Renal cortical epithelial cell (primary cell): ENCODE measurements at places on chromosomes 13 and 19.

- no peak for DNase-seq
Observed at GRCh38 chr13:110136660-110137585, 170.0 kb downstream of the COL4A1 start.

- no peak for DNase-seq
Observed at GRCh38 chr19:7931221-7932061, 5.5 kb upstream of the CTXN1 start.

DNA sequence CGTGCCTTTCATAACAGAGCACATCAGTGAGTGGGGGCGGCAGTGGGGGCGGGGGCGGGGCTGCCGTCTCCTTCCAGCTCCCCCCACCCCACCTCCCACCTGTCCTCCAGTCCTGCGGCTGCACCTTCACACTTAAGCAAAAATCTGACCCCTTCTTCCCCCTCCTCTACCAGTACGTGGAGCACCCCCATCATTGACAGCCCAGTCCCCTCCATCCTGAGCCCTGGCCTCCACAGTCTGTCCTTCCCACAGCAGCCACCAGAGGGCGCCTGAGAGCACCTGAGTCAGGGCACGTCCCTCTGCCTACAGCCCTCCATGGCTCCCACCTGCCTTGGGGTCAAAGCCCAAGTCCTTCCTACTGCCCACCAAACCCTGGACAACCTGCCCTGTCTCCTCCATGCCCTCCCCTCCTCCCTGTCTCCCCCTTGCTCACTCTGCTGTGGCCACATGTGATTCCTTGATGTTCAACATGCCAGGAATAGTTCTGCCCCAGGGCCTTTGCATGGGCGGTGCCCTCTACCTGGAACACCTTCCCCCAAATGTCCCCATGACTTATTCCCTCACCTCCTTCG lies 4.0 kb downstream of the EBI3 start:
- DNase-seq, result no peak

DNA sequence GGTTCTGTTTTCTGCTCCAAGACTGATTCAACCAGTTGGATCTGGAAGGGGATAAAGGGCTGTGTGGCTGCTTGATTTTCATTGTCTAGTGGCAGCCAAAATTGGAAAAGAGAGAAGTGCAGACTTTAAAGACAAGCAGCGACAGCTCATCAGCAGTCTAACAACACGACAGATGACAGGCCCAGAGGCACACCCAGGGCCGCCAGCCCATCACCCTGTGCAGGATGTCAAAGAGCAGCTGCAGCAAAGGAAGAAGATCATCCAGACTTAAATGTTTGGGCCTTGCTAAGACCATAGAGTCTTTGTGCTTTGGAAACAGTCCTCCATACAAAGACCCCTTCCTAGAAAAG lies 421.0 kb upstream of the KLF12 start:
- no peak for DNase-seq

DNA sequence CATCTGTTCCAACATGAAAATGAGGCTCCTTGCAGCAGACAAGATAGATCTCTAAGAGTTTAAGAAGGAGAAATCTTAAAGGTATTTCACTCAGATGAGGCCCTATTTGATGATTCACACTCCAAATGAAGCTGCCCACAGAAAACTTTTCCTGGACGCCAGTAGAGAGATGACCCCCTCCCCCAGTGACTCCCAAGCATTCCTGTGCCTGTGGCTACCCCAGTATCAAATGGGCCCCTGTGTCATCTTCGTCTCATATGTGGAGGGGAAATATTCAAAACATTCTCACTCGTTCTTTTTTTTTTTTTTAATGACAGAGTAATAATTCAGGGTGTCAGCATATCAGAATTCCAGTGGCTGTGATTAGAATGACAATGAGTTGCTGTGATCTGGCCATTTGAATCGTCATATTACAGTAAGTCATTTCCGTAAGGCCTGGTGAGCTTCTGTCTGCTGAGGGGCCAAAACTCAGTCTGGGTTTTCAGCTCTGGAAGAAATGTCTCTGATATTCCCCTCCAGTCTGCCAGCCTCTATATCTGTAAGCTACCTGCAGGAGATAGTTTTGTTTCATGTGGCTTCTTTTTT lies 194.7 kb downstream of the URI1 start:
- no peak for DNase-seq

- DNase-seq, result no peak
Observed at GRCh38 chr19:888581-889385, 4.2 kb downstream of the MED16 start.

DNA sequence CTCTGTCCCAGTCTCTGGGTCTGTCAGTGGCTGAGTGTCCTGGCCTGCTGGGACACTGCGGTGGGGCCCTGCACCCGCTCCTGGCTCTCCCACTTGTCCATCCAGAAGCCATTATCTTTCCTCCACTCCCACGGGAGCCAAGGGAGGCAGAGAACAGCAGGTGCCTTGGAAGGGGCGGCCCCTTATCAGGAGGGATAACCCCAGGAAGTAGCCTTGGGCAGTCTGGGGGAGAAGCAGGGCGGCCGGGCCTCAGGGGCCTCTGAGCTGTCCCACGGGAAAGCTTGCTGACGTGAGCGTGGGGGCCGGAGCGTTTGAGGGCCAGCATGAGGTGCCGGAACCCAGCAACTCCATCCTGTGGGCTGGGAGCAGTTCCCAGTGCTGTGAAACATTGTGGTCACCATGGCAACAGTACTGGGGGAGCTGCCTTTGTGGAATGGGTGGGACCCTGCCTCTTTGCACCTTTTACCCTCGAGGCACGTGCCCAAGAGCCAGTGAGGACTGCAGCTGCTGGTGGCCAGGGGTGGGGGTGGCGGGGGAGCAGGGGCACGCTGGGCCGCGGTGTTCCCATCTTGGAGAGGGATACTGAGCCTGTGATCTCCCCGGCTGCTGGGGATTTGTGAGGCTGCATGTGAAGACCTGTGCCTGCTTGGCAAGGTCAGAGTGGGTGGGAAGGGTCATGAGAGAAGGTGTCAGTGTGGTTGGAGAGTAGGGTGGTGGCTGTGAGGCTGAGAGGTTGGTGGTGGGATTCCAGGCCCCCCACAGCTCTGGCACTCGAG lies 20.9 kb downstream of the KLHL26 start:
- DNase-seq, result no peak

DNA sequence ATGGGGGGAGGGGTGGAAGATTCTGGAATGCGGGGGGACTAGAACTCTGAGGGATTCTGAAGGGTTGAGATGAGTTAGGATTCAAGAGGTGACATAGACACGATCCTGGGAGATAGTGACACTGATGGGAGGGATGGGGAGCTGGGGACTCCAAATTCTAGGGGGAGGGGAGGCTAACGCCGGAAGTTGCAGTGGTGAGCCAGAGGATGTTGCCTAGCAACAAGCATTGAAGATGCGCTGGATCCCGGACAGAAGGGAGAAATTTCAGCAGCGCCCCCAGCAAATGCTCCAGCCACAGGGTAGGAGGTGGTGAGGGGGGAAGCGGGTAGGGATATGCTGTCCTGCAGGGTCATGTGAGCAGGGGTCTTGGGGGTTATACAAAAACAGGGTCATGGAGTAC lies 6.9 kb upstream of the LTBP4 start:
- DNase-seq, result no peak

GRCh38 chr19:6733338-6734095 lies 3.9 kb downstream of the GPR108 start:
- no peak for DNase-seq
